ENCODE measurements at places on chromosomes 4 and X. TPM values are rescaled to one million over a fixed set of nuclear protein-coding genes. Genes with fewer than 3 reads are reported as not detected.

GABRG1 gene
- total RNA-seq = not detected

MAGEE1 gene
- total RNA-seq = 3.4 TPM

PDZD4 gene
- total RNA-seq = 4.0 TPM

GNRHR gene
- not detected for total RNA-seq

GPR82 gene
- total RNA-seq = not detected

SHISA3 gene
- total RNA-seq = not detected

PTPN13 gene
- 5.2 TPM for total RNA-seq

GABRE gene
- 7.8 TPM for total RNA-seq

GATA1 gene
- total RNA-seq = not detected

LRCH2 gene
- total RNA-seq = 0.05 TPM

HTN1 gene
- not detected for total RNA-seq

STS gene
- total RNA-seq = 2.0 TPM

HSFX3 gene
- not detected for total RNA-seq

PPEF2 gene
- total RNA-seq = not detected

PROM1 gene
- 0.53 TPM for total RNA-seq

SLC9B1 gene
- 0.13 TPM for total RNA-seq

INPP4B gene
- total RNA-seq = 6.0 TPM

AMBN gene
- total RNA-seq = not detected

ANK2 gene
- total RNA-seq = 0.52 TPM

GIMD1 gene
- not detected for total RNA-seq

PNMA6F gene
- total RNA-seq = not detected

GPR50 gene
- total RNA-seq = 0.34 TPM

GAGE12J gene
- not detected for total RNA-seq

SHROOM4 gene
- not detected for total RNA-seq

PASD1 gene
- not detected for total RNA-seq

APBB2 gene
- 14.3 TPM for total RNA-seq

SOWAHD gene
- total RNA-seq = 0.06 TPM

MGARP gene
- total RNA-seq = 0.57 TPM

RASSF6 gene
- 0.71 TPM for total RNA-seq

CCKAR gene
- total RNA-seq = not detected

C4orf54 gene
- 0.01 TPM for total RNA-seq

SMC1A gene
- 74.7 TPM for total RNA-seq

CLNK gene
- total RNA-seq = not detected

MAGEA9B gene
- not detected for total RNA-seq

FOXR2 gene
- total RNA-seq = not detected
